ENCODE measurements at places on chromosomes 7 and 10. TPM values are rescaled to one million over a fixed set of nuclear protein-coding genes. Genes with fewer than 3 reads are reported as not detected.

Gene UBE2H
- total RNA-seq: 77.5 TPM

Gene SCRN1
- 6.7 TPM for total RNA-seq

Gene ERVW-1
- total RNA-seq: not detected

Gene DGKB
- not detected for total RNA-seq

Gene FAM25C
- total RNA-seq: not detected

Gene CDHR1
- total RNA-seq: not detected

Gene SRRM3
- total RNA-seq: 1.9 TPM

Gene OPALIN
- total RNA-seq: not detected

Gene PNLIPRP3
- not detected for total RNA-seq

Gene FMC1
- total RNA-seq: 36.9 TPM

Gene C7orf33
- not detected for total RNA-seq

Data from psoas muscle (tissue), 8 donors.